ENCODE measurements at places on chromosomes 1 and 21. TPM values are rescaled to one million over a fixed set of nuclear protein-coding genes. Genes with fewer than 3 reads are reported as not detected.

The DCST1 gene
- not detected for total RNA-seq

The MSH4 gene
- 0.25 TPM for total RNA-seq

DNA sequence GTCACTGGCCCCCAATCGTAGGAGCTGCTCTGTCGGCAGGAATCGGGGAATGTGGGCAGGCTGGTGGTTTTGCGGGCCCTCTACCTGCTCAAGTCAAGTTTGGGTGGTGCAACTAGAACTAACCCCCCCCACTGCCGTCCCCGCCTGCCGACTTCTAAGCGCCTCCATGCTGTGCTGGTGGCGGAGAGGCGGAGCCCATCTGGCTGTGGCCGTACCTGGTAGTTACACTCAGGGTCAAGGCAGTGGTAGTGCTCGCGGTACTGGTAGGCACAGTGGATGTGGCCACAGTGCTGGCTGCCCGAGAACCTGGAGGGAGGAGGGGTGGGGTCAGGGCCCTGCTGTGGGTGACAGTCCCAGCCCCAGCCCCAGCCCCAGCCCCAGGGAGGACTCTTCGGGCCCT lies 140.0 kb downstream of the CASZ1 start:
- DNase-seq: no peak

DNA sequence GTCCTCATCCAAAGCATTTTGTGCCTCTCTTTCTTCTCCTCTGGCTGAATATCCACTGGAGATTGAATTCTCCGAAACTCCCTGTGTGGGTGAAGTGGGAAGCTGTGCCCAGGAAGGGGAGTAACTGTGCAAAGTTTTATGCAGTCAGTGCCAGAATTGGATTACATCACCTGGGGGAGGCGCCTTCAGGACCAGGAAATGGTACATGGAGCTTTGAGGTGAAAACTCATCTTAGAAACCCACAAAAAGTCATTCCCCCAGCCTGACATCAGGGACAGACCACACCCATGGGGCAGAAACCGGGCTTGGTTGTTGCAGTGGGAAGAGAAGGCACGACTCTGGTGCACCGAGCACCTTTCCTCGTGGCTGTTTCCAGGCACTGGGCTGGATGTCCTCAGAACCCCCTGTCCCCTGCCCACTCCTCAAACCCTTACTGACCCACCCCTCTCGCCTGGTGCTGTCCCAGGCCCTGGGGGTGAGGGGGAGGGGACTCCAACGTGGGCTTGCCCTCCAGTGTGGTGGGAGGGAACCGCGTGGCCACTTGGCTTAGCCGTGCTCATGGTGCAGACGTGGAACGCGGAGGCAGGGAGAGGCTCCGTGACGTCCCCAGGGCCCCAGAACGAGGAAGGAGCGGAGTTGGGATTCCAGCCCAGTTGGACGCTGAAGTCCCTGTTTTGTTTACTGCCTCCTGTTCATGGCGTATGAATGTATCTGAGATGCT lies 15.7 kb downstream of the TFF3 start:
- DNase-seq: peak; percentile 63

- no peak for DNase-seq
Measured at GRCh38 chr1:22315315-22316078, 136.2 kb upstream of the ZBTB40 start.

The CELA3A gene
- total RNA-seq: not detected

DNA sequence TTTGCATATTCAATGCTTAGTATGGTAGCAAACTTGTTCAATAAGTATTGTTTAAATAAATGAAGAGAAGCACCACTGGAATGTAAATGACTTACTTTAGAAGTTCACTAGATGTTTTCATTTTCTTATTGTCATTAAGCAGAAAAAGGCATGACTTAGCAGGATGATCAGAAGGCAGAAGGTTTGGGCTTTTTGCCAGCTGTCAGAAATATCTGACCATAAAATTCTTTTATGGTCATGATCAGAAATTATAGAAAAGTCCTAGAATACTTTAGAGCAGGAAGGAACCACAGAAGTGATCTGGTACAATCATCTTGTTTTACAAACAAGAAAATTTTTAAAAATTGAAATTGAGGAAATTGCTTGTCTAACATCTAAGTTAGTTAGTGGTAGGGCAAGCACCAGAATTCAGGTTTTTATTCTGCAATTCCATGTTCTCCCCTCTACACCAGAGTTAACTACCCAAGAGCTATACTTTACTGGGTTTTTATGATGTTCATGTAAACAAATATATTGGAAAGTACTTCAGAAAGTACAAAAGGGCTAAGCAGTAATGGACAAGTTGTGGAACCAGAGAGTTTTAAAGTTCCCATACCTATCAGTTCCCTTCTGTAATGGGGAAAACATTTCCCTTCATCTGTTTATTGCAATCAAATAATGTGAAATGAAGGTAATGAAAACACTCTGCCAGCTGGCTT lies 10.1 kb downstream of the FMO5 start:
- DNase-seq: no peak

- DNase-seq: no peak
Measured at GRCh38 chr1:167924543-167925231, 10.8 kb upstream of the ADCY10 start.

- no peak for DNase-seq
Measured at GRCh38 chr21:20617130-20617529, 381.1 kb upstream of the NCAM2 start.

The CELA2B gene
- not detected for total RNA-seq

GRCh38 chr1:27542463-27543273 lies 52.7 kb upstream of the WASF2 start:
- peak; percentile 65 for DNase-seq

Data from left ventricle myocardium inferior (tissue), 1 donor.